ENCODE measurements at places on chromosomes 6 and 20. TPM values are rescaled to one million over a fixed set of nuclear protein-coding genes. Genes with fewer than 3 reads are reported as not detected.

BMP5 gene
- 0.14 TPM for polyA plus RNA-seq

SMIM13 gene
- 47.5 TPM for polyA plus RNA-seq

ADGRF5 gene
- polyA plus RNA-seq: not detected

SLC22A2 gene
- polyA plus RNA-seq: not detected

C6orf52 gene
- polyA plus RNA-seq: 5.7 TPM

BRD2 gene
- polyA plus RNA-seq: 102 TPM

CCM2L gene
- 1.5 TPM for polyA plus RNA-seq

MLIP gene
- polyA plus RNA-seq: not detected

CAGE1 gene
- polyA plus RNA-seq: not detected

FRS3 gene
- 15.7 TPM for polyA plus RNA-seq

Measured in neural cell (in vitro differentiated cells).